ENCODE measurements at places on chromosomes 5 and 9.

- DNase-seq, result no peak
Measured at GRCh38 chr9:124197177-124198095, 60.3 kb upstream of the NEK6 start.

- DNase-seq, result no peak
Measured at GRCh38 chr5:179822059-179822432, 1.3 kb downstream of the SQSTM1 start.

DNA sequence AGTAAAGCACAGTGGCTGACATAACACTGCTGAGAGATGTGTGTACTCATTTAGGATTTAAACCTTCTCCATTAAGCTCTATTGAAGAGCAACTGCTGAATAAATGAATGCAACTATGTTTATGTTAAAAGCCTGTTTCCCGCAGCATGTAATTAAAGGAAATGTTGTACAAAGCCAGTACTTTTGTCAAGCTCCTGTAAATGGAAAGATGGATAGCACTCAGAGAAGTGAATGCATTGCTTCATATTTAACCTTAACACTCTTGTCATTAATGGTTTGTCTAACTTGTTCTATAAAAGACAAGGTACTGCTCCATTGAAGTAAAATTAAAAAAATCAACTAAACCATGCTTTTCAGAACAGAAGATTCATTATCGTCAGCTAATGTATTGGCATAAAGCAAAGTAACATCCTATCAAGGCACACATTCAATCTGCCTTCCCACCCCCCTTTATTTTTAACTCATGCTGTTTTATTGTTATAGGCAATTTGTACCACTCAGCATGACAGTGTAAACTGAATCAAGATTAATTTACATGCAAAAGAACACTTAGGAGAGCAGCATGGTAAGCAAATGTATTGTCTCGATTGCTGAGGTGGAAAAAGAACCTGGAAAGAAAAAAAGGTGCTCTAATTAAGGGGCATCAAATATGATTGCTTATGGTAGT is 240.9 kb upstream of the TBCA start:
- peak; percentile 40 for DNase-seq

- DNase-seq, result no peak
Measured at GRCh38 chr9:78383130-78383529, 86.2 kb downstream of the PSAT1 start.

DNA sequence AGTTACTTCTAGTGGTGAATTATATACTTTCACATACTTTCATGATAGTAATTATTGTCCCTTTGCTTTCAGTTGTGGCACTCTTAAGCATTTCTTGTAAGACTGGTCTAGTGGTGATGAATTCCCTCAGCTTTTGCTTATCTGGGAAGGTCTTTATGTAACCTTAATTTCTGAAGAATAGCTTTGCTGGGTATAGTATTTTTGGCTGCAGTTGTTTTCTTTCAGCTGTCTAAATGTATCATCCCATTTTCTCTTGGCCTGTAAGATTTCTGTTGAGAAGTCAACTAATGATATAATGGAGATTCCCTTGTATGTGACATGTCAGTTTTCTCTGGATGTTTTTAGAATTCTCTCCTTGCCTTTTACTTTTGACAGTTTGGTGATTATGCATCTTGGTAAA is 41.0 kb downstream of the TMEM38B start:
- DNase-seq, result no peak

GRCh38 chr9:5459289-5459829 is 9.0 kb downstream of the CD274 start:
- DNase-seq, result no peak

DNA sequence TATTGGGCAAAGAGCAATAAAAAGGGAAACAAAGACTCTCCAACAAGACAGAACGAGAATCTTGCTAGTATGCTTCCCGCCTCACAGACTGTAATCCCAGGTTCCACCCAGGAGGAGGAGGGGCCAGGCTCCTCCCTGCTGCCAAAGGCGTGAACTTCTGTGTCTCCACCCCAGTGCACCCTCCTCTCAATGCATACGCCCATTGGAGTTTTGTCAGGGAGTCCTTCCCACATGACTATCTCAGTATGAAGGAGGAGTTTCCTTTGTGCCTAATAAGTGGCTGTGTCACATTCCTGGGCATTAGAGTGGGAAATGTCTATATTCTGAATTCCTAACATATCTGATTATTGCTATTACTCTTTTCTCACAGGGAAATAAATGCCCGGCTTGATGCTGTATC is 106.4 kb upstream of the DHFR start:
- DNase-seq, result no peak

GRCh38 chr9:99753436-99753835 is 68.2 kb upstream of the NR4A3 start:
- no peak for DNase-seq
